Thymus (tissue), 14 donors: ENCODE measurements at places on chromosomes 4 and X.

GRCh38 chr4:48909697-48910096 lies 3.1 kb upstream of the OCIAD2 start:
- DNase-seq = no peak

DNA sequence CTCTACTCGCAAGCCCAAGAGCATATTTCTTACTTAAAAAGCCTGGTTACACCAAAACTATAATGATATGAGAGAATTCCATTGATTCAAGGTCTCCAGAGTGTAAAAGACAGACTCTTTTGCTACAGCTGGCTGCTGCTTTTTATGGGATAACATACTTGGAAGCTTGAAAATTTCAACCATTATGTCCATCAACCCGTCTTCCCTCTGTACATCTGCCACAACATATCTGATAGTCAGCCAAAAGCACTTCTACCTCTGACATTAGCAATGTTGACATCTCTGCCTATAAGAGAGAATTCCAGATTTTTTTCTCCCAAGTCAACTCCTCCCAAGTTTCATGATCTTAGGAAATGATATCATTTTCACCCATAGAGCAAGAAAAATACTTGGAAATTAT lies 54.4 kb upstream of the IQCM start:
- no peak for DNase-seq

DNA sequence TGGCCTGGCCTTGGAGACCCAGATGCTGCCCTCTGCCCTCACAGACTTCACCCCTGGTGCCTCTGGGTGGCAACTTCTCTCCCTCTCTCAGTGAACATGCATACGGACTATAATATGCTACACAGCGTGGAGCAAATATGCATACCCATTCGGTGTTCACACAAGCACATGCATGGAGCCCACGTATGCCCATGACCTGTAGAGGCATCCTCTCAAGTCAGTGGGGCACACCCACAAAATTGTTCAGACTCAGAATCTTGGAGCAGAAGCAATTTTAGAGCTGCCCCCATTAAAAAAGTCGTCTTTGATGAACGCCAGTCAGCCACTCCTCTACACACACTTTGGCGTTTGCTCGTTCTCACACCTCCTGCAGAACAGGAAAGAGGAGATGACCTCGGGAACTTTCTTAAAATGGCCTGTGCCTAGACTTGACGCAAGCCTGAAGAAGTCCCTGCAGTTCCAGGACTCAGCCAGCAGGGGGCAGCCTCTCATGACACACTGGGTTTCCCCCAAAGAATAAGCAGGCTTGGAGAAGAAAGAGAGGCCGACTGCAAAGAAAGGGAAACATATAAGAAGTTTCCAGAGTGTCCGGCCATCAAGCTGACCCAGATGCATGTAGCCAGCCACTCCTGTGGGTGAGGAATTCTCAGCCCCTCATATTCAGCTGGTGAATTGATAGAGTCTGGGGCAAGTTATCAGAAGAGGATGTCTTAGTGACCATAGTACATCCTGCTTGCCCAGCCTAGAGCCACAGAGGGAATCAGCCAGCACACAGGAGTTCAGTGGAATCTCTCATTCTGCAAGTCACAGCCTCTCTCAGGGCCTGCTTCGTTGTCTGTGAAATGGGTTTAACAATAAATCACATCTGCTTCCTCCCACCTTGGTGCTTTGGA lies 17.3 kb downstream of the APLN start:
- DNase-seq = peak; percentile 57

DNA sequence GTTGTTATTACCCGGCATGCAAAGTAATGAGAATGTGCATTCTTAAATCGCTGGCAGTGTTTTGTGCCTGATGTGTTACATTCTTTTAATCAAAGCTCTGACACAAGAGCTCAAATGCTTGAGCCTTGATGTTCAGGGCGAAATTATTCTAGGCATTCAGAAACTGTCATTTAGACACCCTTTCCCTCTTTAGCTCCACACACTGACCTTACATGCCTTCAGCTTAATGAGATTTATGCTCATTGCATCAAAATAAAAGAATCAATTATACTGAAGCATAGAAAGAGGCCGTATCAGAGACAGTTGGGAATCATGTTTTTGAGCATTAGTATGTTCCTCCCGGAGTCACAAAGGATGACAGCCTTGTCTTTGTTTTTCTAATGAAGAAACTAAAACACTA lies 56.7 kb downstream of the FAM114A1 start:
- no peak for DNase-seq

DNA sequence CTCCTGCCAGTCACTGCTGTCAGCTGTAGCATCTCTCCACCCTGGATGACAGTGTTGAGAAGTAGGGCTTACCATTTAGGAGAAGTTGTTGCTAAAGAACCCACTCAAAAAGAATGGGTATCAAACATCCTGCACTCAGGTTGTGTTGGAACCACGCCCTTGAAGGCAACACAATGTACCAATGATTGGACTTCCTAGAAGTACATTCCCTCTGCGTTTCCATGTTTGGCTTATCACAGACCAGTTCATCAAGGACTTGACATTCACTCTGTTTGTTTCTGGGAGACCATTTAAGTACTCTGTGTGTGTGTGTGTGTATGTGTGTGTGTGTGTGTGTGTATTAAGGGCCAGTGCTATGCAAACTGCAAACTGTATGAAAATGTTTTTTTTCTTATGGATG lies 200.6 kb upstream of the GATB start:
- no peak for DNase-seq

DNA sequence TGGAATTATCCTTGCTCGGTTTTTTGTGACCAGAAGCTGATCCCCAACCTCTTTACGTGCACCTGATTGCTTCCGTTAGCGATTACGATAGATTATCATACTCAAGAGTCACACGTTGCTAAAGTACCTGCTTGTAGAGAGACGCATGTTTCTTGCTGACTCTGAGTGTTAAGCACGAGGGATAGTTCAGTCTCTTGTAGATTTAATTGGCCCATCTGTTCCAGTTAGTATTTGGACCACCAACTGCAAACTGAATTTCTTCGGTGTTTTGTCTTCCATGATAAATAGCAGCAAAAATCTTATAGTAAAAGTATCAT lies 516 bp upstream of the COX18 start:
- no peak for DNase-seq

GRCh38 chrX:103276581-103277002 lies at the start of gene TCEAL5:
TCEAL5 (minus strand) TSS chrX:103276750; CDS start chrX:103274563, 2,187 bp downstream.
- DNase-seq = no peak

DNA sequence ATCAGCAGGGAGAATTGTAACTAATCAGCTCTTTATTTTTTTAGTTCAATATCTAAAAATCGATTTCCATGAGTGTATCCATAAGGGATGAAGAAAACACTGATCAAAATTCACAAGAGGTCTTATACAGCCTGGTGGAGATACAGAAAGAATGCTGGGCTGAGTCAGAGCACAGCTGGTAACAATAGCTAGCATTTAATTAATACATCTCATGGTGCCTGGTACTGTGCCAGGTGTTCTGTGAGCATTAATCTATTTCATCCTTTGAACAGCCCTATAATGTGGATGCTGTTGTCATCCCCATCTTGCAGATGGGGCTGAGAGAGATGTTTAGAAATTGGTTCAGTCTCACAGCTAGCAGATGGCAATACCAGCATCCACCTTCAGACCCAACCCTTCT lies 250.9 kb upstream of the RPS6KA3 start:
- no peak for DNase-seq

DNA sequence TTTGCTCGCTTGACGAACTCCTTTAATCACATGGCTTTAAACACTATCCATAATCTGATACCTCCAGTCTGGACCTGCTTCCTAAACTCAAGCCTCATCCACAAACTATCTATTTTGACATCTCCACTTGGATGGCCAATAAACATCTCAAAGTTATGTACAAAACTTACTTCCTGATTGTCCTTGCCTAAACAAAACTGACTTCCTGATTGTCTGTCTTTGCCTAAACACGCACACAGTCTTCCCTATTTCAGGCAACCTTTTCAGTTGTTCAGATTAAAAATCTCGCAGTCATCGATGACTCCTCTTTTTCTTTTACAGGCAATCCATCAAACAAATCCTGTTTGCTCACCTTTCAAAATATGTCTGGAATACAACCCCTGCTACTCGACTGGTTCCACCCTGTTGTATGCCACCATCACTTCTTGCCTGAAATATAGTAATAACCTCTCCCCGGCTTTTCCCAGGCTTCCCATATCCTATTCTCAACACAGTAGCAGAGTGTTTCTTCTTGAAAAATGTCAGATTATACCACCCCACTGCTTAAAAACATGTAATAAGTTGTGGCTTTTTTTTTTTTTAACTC lies 39.0 kb downstream of the ATOH1 start:
- no peak for DNase-seq

- DNase-seq = no peak
Measured at GRCh38 chr4:177461606-177462005, 19.4 kb upstream of the AGA start.

DNA sequence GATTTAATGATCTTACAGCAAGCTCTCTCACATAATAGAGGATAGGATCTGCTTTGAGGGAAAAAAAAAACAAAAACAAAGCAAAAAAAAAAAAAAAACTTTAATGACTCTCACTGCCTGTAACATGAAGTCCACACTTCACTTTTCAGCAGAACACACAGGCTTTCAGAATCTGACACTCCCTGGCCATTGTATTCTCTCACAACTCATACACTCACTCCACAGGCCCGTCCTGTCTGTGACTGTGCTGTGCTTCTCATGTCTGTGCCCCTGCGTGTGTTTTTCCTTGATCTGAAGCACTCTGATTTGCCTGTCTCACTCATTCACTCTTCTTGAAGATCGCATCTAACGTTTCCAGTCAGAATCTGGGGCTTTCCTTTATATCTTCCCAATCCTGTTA lies 460.8 kb downstream of the TMA16 start:
- no peak for DNase-seq

- no peak for DNase-seq
Measured at GRCh38 chrX:14095702-14096101, 66.0 kb upstream of the GEMIN8 start.
